ENCODE measurements at places on chromosomes 2 and 18.

DNA sequence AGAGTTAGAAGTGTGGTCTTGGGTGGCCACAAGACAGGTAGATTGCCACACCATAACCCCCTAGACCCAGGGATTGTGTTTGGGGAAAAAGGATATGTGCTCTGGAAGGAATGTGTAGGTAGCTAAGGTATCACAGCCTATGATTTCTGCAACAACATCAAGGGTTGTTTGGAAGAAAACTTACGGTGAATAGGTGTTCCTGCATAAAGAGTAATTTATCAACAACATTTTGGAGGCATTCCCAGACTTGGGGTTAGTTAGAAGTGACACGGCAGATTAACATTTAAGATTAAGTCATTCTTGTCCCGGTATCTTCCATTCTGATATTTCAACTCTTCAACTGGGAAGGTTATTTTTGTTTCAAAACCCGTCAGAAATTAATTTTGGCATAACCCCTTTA is 65.5 kb downstream of the SPP2 start:
- no peak for DNase-seq

DNA sequence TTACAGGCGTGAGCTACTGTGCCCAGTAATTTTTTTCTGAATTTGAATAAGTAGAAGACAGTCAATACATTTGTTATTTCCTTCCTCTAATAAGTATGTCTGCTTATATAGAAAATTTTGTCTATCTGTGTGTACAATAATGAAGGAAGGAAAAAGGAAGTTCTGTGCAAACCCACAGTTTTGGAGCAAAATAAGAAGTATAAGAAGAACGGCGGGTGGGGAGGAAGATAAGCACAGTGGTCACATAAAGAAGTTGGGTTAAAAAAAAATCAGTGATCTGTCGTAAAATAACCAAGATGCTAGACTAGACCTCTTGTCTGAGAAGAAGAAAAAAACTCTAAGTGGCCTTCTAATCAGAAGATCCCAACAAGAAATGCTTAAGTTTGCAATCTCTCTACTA is 20.2 kb downstream of the MGAT4A start:
- peak; percentile 54 for DNase-seq

DNA sequence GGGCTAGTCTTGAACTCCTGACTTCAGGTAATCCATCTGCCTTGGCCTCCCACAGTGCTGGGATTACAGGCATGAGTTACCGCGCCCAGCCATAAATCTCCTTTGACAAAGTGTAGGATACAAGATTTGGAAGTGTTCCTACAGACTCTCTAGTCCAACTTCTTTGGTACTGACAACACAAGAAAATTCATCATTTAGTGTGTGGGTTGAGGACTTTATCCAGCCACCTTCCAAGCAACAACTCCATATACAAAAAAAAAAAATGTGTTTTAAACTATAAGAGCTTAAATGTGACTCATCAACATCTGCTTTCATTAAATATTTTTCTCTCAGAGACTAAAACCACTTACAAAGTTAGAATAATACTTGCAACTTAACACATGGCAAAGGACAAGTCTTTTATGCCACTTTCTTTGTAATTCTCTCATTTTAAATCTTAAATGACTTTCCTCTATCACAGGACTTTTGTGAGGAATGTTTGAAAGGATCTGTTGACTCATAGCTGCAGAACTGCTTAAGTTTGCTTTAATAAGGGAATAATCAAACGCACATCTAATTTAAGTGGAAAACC is 46.2 kb upstream of the ITGAV start:
- DNase-seq, result no peak

GRCh38 chr2:170264522-170264860 is 86.5 kb downstream of the MYO3B start:
- no peak for DNase-seq

- no peak for DNase-seq
Observed at GRCh38 chr2:180474716-180475115, 467.6 kb upstream of the CWC22 start.
